ENCODE measurements at places on chromosomes 2 and 18.

DNA sequence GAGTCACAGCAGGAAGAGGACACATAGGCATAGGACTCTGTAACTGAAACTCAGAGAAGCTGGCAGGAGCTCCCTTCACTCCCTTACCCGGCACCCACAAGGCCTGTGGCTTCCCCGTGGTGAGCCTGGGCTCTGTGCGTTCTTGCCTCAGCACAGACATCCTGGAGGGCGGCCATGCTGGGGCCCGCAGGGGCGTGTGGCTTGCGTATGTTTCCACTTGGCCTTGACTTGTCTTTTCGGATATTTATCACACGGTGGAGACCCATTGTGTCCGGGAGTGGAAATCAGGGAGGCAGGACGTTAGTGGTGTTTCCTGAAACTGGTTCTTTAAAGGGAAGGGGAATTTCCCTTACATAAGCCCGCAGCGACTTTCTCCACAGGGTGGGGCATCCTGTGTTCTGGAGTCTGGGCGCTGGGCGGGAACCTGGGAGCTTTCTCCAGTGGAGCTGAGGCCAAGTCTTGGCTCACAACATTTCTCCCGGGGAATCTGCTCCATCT lies 49.9 kb upstream of the EML6 start:
- DNase-seq: no peak

DNA sequence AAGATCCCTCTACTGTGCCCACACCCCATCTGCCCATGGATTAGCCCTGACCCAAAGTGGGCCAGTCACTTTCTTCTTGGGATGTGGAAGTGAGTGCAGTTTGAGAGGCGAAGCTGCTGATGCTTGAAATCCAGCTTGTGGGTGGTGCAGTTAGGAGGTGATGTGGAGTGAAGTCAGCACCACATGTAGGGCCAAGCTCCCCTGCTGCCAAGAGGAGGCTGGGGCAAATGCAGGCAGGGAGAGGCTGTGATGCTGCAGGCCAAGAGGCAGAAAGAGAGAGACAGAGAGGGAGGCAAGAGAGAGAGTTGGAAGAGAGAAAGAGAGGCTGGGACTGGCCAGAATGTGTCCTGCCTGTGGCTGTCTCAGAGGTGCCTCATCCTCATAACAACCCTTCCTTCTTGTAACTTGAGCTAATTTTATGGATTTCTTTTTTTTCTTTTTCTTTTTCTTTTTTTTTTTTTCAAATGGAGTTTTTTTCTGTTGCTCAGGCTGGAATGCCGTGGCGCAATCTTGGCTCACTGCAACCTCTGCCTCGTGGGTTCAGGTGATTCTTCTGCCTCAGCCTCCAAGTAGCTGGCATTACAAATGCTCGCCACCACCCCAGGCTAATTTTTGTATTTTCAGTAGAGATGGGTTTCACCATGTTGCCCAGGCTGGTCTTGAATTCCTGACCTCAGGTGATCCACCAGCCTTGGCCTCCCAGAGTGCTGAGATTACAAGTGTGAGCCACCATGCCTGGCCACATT lies 35.3 kb upstream of the CAB39 start:
- DNase-seq: no peak

DNA sequence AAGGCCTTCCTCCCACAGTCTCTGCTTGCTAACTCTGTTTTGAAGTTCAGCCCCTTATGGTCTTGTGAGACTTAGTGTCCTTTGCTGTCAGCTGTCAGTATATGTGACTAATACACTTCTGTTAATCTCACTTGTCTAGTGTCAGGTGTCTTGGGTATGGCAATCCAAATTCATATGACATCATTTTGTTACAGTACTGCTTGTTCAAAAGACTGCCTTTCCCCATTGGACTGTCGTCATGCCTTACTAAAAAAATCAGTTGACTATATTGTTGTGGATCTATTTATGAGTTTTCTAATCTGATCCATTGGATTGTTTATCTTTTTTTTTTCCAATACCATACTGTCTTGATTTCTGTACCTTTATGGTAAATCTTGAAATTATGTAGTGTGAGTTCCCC lies 611.4 kb upstream of the HS6ST1 start:
- no peak for DNase-seq

GRCh38 chr2:229815858-229816257 lies 101.5 kb upstream of the DNER start:
- DNase-seq: no peak

GRCh38 chr2:88059979-88060906 lies 4.7 kb upstream of the KRCC1 start:
- DNase-seq: peak; percentile 46

GRCh38 chr2:129367107-129367506 lies 612.4 kb upstream of the RAB6C start:
- no peak for DNase-seq

DNA sequence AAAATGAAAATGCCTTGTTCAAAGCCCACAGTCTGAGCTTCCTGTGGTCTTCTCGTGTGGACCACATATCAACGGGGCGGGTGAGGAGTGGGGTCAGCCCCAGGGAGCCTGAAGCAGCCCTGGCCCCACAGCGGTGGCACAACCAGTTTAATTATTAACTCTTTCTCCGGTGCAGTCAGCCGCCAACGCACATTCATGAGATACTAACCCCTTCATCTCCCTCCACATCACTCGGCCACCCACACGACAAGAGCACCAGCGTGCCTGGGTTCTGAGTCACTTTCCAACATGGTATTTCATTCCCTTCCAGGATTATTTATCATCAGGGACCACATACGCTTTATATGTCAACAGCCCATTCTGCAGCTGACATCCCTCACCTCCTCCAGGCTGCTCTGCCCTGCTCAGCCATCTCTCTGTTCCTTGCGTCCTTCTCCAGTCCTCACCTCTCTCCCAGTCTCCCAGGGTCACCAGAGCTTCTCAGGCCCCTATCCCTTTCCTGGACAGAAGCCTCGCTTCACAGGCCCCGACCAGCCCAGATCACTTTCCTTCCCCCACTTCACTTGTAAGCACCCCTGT lies 48.0 kb upstream of the ID2 start:
- no peak for DNase-seq

DNA sequence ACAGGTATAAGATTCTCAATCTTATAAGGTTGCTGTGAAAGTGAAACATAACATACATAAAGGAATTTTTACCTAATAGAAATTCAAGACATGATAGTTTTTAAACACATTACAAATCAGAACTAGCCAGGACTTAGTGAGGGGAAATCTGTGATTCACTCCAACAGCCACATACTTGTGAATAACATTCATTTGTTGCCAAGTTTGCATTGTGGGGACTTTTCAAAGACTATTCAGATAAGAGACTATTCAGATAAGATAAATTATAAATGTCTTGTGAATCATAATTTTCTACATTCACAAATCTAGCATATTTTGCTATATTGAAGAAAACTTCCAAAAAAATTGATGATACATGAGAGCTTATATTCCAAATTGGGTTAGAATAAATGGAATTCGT lies 345.3 kb upstream of the CDH20 start:
- DNase-seq: no peak

DNA sequence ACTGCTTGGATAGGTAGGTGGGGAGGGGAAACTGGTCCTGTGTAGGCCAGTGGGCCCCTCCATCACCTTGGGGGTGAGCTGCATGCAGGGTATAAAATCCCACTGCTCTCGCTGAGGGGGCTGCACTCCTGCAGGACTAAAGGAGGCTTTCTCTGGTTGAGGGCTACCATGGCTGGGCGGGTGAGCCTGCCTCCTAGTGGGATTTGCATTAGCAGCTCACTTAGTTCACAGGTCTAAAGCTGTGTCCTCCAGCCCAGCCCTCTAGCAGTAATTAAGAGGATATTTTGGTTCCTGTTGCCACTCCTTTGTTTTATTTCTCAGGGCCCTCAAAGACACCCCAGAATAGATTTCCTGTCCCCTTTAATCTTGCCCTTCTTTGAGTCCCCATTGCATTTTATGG lies 24.6 kb downstream of the TMEM127 start:
- no peak for DNase-seq

Data from naive B cell (primary cell).